Activated naive CD4-positive, alpha-beta T cell (primary cell): ENCODE measurements at places on chromosomes 7 and 10.

- no peak for DNase-seq
These were observed 16.9 kb downstream of the SUN1 start for GRCh38 chr7:849145-849544.

GRCh38 chr7:36723951-36724664 lies at the start of gene AOAH:
TSS of gene AOAH (minus strand) at chr7:36724494. CDS start at chr7:36724148, 346 bp downstream.
- DNase-seq: peak; percentile 56

DNA sequence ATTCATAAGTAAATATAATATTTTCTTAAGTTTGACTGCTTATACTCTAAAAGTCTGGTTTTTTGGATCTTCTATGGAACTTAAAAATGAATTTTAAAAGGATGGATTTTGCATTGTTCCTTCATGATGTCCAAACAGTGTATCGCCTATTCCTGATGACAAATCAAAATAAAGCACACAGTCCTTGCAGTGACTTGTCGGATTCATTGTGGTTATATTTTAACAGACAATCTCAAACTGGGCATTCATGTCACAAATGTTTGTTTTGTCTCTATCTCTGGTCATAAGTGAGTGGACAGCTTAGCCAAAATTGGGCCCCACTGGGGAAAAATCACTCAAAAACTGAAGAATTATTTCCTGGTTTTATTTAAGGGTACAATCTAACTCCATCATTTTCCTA lies 74.8 kb downstream of the LMBR1 start:
- DNase-seq: no peak

DNA sequence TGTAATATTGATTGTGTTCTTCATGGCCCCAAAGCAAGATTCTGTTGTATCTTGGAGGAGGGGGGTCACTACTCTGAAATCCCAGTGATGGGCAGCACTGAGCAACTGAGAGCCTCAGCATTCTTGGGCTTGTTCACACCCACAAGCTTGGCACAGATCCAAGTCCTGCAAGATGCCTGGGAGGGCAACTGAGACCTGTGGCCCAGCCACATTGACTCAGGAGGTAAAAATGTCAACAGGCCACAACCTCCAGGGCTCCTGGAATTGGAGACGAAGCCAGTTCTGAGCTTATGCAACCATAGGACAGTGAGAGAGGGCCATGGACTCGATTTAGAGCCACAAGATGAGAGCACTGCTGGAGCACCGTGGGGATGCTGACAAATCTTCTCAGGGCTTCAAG lies 3.1 kb upstream of the DOCK1 start:
- DNase-seq: no peak

DNA sequence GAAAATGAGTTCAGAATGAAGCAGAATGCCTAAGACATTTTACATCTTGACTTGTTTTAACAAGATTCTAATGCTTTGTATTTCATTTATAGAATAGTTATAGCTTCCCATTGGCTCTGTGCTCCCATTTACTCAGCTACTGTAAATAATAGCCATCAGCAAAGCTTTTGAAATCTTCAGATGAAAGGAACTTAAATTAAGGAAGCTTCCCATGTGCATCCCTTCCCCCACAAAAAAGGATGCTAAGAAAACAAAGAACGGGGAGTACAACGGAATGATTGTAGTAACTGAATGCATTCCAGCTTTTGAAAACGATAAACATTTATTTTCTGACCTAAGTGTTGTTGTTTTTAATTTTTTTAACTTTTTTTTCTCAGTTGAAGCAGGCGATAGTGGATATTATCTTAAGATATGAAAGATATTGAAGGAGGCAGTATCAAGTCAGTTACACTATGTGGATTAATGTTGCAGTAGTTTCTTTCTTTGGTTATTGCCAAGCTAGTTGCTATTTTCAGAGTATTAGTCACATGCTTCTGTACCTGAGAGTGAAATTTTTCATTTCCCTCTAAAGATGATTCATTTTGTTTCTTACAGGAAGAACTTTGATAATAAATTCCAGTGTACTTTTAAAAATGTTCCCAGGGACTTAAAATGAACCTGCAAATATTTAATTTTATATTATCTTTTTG lies 129.2 kb downstream of the KCND2 start:
- no peak for DNase-seq

- DNase-seq: no peak
These were observed 276.9 kb upstream of the IGFBP3 start for GRCh38 chr7:46197785-46198540.

GRCh38 chr10:4215963-4216575 lies 431.1 kb upstream of the KLF6 start:
- no peak for DNase-seq

GRCh38 chr7:31028417-31028992 lies 23.6 kb upstream of the ADCYAP1R1 start:
- no peak for DNase-seq

DNA sequence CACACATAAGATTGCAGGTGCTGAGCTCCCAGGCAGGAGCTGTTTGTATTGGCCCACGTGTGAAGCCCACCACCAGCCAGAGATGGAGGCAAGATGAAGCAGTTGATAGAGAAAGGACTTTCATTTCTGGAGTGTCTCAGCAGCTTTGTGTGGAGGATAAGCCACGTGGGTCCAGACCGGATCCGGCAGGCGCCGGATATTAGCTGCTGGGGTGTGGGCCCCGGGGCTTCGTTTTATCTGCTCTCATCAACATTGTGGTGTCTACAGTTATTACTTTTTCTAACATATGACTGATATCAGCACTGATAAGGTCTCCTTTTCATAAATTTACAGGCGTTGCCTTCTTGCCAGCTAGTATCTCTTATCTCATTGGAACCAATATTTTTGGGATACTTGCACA lies 25.5 kb downstream of the SLC18A2 start:
- no peak for DNase-seq

- no peak for DNase-seq
These were observed 10.9 kb upstream of the MAP3K8 start for GRCh38 chr10:30422981-30423654.

DNA sequence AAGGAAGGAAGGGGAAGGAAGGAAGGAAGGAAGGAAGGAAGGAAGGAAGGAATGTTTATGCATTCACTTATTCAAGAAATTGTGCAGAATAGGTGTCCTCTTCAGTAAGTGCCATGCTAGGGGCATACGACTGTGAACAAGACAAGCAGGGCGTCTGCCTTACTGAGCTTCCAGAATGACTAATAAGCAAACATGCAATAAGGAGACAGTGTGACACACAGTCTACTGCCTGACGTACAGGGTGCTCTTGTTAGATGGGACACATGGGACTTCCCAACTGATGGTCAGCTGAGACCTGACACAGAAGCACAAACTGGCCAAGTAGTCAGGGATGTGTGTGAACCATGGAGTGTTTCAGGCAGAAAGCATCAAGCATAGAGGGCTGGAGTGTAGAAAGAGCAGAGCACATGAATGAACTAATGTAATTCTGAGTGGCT lies 18.2 kb downstream of the DNAJC12 start:
- DNase-seq: no peak

- no peak for DNase-seq
These were observed 335.9 kb downstream of the WDR37 start for GRCh38 chr10:1392127-1392526.

DNA sequence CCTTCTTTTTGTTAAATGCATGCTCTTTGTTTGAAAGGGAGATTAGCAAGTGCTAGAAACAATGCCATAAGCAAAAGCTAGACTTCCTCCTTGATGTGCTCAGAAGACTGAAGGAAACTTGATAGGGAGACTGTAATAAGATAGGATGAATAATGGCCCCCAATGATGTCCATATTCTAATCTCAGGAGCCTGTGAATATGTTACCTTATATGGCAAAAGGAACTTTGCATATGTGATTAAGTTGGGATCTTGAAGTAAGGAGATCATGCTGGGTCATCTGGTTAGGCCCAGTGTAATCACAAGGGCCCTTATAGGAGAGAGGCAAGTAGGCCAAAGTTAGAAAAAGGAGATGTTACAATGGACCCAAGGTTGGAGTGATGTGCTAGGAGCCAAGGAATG lies 13.6 kb upstream of the LIPM start:
- no peak for DNase-seq

GRCh38 chr10:112025228-112025627 lies 158.3 kb downstream of the GPAM start:
- no peak for DNase-seq

- no peak for DNase-seq
These were observed 23.6 kb downstream of the RBM20 start for GRCh38 chr10:110667620-110668343.

- DNase-seq: no peak
These were observed 1.3 kb downstream of the NRCAM start for GRCh38 chr7:108454674-108455550.
